ENCODE measurements at places on chromosomes 3 and 15.

DNA sequence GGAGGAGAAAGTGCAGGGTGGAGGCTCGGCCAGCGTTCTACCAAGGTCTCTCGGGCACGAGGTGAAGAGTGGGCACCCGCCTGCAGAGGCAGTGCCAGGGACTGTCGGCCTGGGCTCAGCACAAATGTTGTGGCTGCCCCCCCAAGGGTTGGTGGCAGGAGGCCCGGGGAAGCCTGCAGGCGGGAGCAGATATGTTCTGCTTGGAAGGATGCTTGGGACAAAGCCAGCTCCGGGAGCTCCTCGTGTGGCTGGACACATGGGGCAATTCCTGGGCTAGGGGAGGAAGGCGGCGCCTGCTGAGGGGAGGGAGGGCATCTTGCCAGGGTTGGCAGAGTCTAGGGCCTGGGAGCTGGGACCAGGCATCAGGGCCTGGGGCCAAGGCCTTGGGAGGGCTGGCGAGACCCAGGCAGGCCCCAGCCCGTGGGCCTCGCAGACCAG is 30.4 kb upstream of the FBLN2 start:
- no peak for DNase-seq

- no peak for DNase-seq
These were observed 2.1 kb downstream of the PDIA3 start for GRCh38 chr15:43748376-43748775.

DNA sequence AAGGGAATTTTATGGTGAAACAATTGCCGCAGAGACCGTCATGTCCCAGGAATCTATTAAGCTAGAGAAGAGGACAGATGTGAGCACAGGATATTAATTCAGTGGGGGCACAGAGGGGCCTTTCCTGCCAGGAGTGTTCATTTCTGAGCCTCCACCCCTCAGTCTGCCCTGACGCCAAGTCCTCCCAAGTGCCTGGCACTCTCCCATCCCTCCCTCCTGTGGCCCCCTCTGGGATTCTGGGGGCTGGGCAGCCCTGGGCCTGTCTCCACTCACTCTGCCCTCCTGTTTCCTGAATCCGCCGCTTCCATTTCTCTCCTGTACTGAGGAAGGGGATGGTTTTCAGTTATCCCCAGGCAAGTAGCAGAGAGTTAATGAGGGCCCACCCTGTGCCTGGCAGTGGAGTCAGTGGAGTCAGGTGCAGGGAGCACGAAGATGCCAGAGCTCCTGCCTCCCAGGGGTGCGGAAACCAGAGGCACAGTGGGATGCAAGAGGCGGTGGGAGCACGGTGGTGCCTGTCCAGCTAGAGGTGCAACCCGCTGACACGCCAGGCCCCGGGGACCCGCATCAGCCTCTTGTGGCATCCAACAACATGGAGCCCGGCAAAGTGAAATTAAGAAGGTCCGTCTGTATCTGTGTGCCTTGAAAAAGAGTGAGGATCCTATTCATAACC is 212.5 kb downstream of the XXYLT1 start:
- no peak for DNase-seq

- DNase-seq = peak; percentile 38
These were observed 7.3 kb upstream of the ZBTB38 start for GRCh38 chr3:141360888-141361598.

DNA sequence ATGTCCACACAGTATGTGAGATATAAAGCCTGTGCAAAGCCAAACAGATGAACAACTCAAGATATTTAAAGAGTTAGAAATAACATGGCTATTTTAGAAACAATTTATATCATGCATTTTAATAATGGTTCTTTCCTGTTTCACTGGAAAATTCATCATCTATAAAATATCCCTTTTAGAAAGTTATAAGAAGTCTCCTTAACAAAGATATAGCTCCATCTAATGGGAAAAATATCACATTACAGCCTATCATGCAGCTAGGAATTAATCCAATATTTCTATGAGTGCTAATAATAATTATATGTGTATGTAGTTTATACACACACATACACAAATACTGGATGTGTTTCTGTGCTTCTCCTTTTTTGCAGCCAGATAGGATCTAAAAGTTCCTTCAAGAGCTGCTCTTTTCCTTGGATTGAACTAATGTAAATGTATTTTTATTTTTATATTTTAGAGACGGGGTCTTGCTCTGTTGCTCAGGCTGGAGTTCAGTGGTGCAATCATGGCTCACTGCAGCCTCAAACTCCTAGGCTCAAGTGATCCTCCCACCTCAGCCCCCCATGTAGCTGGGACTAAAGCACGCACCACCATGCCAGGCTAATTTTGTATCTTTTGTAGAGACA is 21.6 kb downstream of the RPL22L1 start:
- DNase-seq = no peak

GRCh38 chr3:158788446-158788845 is 13.4 kb upstream of the MFSD1 start:
- DNase-seq = no peak

GRCh38 chr3:67292356-67293121 is 294.4 kb downstream of the KBTBD8 start:
- DNase-seq = no peak

- no peak for DNase-seq
These were observed 118.8 kb upstream of the AZI2 start for GRCh38 chr3:28467414-28467813.

GRCh38 chr3:122021811-122022401 is at the start of gene ILDR1:
Gene ILDR1 (minus strand): TSS chr3:122022247. CDS start chr3:122022077, 170 bp downstream.
- peak; percentile 87 for DNase-seq

- no peak for DNase-seq
These were observed 39.9 kb downstream of the SMAD3 start for GRCh38 chr15:67105065-67105951.

Measured in NCI-H1436 (cell line).